ENCODE measurements at places on chromosomes 11 and 22.

GRCh38 chr11:9664276-9665171 is 647 bp downstream of the SWAP70 start:
- peak; percentile 37 for DNase-seq

DNA sequence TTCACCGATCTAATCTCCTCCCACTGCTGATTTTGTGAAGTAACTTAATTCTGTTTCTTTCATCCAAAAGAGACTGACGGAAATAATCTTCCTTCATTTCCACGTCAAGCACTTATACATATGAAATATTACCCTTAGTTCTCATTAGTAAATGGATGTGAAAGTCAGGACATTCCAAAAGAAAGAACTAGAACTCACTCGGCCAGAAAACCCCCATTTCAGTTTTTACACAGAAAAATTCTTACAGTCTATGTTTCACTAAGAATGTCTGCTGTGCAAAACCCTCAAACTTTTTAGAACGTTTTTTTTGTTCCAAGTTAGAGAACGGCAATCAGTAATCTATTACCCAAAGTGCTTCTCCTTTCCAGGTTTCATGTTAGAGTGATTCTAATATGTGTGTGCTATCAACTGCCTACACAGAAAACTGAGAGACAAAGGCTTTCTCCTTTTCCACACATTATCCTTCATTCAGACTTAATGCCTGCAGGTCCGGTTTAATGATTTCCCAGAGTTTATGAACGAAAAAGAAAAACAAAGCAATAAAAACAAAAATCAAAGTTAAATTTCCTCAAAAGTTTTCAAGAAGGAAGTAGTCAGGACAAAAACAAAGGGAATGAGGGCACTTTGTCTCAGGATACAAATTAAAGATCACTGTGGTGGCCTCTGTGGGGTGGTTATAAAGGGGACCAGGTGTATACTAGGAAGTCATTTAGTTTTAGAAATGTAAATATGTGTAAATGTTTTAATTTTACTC is 11.3 kb upstream of the SESN3 start:
- no peak for DNase-seq

DNA sequence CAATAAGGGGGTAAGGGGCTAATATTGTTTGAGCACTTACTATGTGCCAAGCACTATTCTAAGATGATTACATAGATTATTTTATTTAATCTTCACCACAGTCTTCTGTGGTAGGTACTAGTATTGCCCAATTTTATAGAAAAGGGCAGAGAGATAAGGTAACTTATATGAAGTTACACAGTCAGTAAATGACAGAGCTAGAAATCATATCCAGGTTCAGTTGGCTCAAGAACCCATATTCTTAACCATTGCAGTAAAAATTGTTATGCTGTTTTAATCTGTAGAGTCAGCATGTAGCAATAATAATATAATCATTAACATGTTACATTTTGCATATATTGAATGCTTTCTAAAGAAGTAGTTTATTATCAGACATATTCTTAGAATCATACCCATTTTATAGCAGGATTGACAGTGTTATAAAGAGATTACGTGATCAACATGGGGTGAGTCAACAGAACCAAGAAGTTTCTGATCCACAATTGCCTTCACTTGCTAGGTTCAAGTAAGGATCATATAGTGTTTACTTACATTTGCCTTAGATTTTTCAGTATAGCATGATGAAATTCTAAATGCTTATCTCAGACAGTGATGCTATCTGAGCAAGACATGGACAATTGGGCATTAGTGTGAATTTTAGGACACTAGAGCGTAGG is 46.4 kb downstream of the CSTPP1 start:
- no peak for DNase-seq

DNA sequence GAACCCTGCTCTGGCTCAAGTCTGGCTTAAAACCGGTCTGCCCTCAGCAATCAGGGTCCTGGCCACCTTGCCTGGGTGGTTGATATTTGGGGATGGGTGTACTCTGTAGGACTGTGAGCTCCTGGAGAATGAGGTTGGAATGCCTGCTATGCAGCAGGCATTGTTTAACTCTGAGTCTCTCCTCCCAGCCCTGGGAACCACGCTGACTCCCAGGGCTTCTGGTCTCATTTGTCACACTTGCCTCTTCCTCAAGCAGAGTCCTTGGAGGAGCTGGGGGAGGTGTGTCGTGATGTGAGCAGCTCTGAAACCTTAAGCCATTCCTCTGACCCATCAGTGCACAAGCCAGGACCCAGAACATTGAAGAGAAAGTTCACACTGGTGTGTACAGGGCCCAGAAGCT is 340.1 kb downstream of the MN1 start:
- peak; percentile 95 for DNase-seq

GRCh38 chr22:30985561-30986208 is 16.6 kb downstream of the TUG1 start:
- no peak for DNase-seq

Measured in fibroblast of skin of abdomen (primary cell).